ENCODE measurements at places on chromosomes 4 and X.

- DNase-seq: no peak
Observed at GRCh38 chrX:20412871-20413486, 146.3 kb upstream of the RPS6KA3 start.

GRCh38 chrX:40016749-40017148, 81.0 kb downstream of the BCOR start:
- no peak for DNase-seq

- DNase-seq: peak; percentile 30
Observed at GRCh38 chr4:75494563-75494962, 19.6 kb downstream of the RCHY1 start.

DNA sequence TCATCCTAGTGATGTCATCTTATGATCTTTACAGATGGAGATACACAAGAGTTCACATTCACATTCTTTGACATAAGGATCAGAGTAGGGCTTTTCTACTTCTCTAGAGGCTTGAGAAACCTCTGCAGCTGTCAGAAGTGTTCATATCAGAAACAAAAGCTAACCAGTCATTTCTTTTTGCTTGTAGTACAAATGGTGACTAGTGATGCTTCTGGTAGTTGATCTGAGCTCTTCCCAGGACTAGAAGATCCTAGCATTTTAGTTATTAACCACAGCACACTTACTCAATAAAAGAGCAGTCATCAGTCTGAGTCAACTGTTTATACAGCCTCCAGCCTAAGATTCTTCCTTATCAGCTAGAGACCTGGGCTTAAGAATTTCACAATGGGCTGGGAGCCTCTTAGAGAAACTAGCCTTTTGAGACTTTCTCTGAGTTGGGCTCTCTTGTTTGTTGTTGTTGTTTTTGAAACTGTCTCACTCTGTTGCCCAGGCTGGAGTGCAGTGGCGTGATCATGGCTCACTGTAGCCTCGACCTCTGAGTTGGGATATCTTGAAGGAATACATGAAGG, 84.1 kb downstream of the TMEM164 start:
- peak; percentile 89 for DNase-seq

DNA sequence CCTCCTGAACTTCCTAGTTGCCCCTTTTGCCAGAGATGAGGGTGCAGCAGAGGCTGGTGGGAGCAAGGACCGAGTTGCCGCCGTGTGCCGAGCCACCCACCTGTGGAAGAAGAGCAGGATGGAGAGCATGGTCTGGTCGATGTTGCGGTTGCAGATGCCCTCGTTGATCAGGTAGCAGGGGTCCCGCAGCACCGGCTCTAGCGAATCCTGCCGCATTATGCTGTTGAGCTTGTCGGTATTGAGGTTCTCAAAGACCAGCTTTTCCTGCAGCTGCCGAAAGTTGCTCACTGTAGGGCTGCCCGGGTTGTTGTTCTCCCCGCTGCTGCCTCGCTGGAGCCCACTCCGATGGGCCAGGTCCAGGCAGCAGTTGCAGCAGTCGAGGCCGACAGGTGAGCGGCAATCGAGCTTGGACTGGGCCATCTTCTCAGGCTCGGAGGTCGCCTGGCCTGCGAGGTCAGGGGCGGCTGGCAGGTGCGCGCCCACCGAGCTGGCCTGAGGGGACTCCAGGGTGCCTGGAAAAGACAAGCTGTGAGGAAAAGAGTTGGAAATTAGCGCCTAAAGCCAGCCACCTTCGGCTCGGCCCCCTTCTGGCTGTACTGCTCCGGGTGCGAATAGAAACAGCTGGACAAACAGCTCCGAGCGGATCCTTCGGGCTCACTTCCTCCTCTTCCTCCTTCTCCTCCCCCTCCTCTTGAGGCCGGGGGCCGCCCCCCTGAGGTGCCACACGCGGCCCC, 420 bp downstream of the TSC22D3 start:
- DNase-seq: no peak

GRCh38 chr4:169070071-169070894, 60.2 kb upstream of the CBR4 start:
- DNase-seq: peak; percentile 96

GRCh38 chrX:107677909-107678308, 49.6 kb downstream of the PRPS1 start:
- no peak for DNase-seq

DNA sequence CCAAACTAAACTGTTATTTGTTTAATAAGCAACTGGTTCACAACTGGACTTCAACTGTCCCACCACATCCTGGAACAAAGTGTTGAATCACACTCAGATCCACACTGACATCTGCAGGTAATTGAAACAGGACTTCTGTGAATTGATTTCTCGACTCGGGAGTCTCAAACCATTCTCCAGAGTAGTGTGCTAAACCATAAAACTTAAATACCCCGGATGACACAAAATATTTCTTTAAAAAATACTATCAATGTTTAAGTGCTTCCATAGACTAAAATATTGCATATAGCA, 95.4 kb upstream of the PLAC1 start:
- DNase-seq: no peak

- peak; percentile 59 for DNase-seq
Observed at GRCh38 chr4:119729835-119730670, 101.4 kb upstream of the PDE5A start.

DNA sequence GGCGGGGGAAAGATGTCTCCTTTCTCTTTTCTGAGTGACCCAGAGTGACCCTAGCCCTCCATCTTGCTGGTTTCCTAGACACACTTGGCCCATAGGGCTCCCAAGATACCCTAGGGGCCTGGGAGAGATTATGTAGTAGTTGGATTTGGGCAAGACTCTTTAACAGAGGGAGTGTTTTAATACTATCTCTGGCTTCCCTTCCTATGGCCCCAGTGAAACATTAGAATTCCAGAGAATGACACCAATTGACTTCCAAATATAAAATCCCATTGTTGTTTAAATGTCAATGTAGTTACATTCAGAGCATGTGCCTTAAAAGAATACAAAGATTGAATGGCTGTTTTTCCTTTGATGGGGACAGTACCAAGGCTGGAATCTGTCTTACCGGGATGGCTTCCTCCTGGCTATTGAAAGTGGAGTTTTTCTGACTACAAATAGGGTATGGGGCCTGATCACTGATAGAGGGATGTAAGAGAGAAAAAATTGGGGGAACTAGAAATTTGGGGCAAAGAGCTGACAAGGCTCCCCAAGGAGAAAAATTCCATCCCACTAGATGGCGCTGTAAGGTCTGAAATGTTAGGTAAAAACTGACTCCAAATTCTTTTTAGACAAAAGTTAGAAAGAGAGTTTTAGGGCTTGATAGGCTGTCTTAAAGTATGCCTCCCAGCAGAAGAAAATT, 10.7 kb downstream of the TENT5D start:
- DNase-seq: no peak

- DNase-seq: no peak
Observed at GRCh38 chr4:155667568-155668511, 1.2 kb downstream of the GUCY1A1 start.

DNA sequence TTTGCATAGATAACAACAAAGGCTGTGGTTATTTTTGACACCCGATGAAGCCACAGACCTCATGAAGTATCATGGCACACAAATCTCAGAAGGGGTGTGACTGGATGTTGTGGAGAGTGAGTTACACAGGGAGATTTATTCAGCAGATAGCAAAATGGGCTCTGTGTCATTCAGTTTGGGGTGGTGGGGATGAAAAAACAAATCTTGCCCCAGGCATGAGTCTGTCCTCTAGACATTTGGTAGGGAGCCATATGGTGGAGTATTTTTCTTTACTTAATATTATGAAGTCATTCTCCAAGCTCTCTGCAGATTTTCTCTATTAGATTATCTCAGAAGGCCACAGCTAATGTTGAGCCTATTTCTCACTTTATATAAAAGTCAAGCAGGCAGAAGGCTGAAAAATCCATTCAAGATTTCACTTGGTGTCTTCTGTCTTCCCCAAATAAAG, 277.1 kb upstream of the TENM3 start:
- DNase-seq: peak; percentile 30

DNA sequence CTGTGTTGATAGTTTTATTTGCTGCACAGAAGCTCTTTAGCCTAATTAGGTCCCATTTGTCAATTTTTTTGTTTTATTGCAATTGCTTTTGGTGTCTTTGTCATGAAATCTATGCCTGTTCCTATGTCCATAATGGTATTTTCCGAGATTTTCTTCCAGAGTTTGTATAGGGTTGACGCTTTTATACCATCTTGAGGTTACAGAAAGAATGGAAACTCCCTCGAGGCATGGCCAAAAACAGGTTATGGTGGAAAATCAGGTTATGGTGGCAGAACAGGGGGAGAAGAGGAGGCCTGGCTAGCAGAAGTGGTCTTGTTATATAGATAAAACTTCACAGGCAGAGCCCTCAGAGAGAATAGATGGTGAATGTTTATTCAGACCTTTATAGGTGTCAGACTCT, 21.6 kb downstream of the OPHN1 start:
- DNase-seq: no peak

DNA sequence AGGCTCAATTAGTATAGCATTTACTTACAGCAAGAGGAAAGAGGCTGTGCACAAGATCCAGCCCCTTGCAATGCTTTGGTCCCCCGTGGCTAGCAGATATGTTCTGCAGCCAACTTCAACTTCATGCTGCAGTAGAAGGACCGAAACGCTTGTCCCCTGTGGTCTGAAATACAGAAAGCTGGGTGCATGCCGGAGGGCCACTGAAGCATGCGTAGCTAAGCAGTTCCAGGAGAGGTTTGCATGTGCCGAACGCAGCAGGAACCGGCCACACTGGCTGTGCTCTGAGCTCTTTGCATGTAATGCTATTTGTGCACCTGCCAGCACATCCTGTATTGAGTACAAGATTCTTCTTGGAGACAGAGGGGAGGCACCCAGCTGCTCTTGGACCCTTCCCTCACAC, 35.8 kb upstream of the SHISA3 start:
- DNase-seq: no peak

DNA sequence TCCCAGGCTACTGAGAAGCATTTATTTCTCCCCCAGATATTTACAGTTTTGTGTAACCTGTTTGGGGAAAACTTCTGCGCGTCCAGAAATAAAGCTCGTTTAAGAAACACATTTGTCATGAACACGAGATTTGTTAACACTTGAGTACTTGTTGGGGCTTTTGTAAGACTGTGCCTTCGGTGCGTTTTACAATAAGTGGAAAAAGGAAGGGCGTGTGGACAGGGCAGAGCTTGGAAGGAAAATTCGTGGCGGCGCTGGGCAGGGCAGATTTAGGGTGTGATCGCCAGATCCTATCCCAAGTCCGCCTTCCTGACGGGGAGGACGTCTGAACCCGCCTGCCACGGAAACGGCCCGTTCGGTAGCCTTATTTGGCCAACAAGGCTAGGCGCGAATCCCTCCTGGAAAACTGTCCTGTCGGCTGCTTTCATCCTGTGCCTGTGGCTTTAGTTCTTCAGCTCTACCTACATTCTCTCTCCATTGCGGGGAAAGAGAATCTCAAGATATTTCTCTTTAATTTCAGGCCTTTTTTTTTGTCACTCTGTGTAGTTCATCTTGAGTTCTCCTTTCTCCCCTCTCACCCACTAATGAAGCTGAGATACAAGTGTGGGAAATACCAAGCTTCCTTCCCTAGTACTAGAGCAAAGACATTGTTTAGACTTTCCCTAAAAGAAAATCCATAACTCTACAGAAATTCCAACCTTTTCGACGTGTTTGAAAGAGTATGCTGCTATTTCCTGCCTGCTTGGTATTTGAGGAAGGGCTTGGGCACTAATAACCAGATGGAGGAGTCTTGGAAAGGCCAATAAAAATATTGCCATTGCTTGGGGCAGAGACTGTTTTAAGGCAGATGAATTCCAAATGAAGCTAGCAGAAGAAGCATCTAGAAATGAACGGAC, 982 bp downstream of the PDLIM5 start:
- DNase-seq: peak; percentile 74

GRCh38 chr4:104492183-104492771, 2.4 kb downstream of the CXXC4 start:
- DNase-seq: no peak

GRCh38 chr4:180455226-180455625, 1788.0 kb upstream of the TENM3 start:
- no peak for DNase-seq

GRCh38 chrX:57951666-57952319, 41.5 kb upstream of the ZXDA start:
- DNase-seq: no peak

DNA sequence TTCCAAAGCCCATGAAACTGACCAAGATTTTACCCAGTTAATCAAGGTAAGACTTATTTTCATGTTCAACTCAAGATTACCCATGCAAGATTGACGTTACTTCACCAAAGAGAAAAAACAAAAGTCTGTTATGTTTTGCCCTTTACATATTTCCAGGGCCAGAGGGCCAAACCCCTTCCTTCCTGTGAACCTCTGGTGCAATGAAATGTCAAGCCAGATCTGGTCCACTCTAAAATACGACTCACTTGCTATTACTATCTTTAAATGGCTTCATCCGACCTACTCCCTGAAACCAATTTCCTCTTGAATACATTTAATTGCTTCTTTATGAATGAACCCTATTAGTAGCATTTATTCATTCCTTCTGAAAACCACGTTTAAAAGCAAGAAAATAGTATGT, 33.0 kb downstream of the TSPAN5 start:
- DNase-seq: no peak

DNA sequence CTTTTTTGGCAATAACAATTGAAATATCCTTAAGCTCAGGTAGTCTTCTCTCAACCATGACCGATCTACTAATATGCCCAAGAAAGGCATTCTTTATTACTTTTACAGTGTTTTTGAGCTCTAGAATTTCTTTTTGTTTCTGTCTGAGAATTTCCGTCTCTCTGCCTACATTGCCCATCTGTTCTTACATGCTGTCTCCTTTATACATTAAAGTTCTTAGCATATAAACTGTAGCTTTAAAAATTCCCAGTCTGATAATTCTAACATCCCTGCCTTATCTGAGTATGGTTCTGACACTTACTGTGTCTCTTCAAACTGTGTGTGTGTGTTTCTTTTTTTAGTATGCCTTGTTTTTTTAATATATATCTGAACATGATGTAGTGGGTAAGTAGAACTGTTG, 658.1 kb downstream of the GRID2 start:
- no peak for DNase-seq

DNA sequence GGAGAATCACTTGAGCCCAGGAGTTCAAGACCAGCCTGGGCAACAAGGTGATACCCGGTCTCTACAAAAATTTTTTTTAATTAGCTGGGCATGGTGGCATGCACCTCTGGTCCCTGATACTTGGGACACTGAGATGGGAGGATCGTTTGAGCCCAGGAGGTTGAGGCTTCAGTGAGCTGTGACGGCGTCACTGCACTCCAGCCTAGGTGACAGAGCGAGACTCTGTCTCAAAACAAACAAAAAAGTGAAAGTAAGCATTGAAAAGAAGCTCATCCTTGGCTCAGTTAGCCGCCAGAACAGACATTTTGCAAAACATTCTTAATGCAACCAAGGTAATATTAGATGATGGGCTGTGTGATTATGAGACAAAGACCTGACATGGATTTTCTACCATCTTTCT, 223.3 kb upstream of the VCX3A start:
- no peak for DNase-seq

- no peak for DNase-seq
Observed at GRCh38 chrX:34509394-34509793, 147.7 kb downstream of the TMEM47 start.

- DNase-seq: peak; percentile 6
Observed at GRCh38 chr4:140807491-140808252, 51.5 kb upstream of the TBC1D9 start.

Measured in skeletal muscle cell (primary cell).